ENCODE measurements at places on chromosomes 5 and 9.

GRCh38 chr9:4012441-4012840 lies 287.4 kb downstream of the GLIS3 start:
- no peak for DNase-seq

- no peak for DNase-seq
Measured at GRCh38 chr5:81250004-81250403, 16.9 kb downstream of the CKMT2 start.

DNA sequence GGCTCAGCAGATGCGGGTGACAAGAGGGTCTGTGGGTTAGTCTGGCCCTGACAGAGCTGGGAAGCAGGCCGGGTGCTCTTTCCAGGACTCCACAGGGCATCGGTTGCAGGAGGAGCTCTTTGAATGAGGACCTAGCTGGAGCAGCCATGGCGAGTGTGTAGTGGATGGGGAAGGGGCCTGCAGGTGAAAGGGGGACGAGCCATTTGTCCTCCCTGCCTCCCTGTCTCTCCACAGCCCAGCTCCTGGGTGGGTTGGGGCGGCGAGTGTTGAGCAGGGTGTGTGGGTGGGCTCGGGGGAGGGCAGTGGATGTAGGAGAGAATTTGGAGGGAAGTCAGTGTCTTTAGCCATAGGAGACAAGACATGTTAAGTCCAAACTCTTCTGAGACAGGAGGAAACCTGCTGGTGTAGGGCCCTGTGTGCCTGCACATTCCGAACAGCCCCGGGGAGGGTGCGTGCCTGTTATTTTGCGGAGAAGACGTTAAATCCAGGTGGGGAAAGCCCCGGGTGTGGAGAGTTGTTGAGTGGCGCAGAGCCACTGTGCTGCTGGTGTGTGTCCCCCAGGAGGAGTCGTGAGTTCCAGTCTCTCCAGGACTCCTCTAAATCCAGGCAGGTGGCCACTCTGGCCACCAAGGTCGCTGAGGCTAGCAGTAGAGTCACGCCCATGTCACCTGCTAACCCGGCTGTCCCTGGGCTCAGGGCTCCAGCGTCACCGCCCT lies 73.6 kb downstream of the PSMB7 start:
- no peak for DNase-seq

DNA sequence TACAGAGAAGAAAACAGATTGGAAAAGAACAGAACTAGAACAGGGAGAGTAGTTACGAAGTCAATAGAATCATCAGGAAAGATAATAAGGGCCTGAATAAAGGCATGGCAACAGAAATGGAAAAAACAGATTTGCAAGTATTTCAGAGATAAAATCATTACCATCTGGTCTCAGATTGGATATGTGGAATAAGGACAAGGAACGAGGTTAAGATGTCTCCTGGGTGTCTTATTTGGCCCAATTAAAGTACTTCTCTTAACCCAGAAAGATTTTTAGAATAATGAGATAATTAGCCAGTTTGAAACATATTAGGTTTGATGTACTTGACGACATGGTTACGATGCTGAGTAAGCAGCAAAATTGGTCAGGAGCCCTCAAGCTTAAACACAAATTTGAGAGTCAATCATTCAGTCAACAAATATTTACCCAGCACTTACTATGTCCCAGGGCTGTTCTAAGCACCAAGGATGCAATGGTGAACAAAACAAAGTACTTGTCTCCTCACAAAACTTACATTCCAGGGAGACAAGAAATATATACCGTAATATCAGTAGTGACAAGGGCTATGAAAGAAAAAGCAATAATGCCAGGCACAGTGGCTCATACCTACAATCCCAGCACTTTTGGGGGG lies 18.3 kb downstream of the RICTOR start:
- no peak for DNase-seq

GRCh38 chr5:38866362-38867031 lies 20.7 kb downstream of the OSMR start:
- DNase-seq: no peak

DNA sequence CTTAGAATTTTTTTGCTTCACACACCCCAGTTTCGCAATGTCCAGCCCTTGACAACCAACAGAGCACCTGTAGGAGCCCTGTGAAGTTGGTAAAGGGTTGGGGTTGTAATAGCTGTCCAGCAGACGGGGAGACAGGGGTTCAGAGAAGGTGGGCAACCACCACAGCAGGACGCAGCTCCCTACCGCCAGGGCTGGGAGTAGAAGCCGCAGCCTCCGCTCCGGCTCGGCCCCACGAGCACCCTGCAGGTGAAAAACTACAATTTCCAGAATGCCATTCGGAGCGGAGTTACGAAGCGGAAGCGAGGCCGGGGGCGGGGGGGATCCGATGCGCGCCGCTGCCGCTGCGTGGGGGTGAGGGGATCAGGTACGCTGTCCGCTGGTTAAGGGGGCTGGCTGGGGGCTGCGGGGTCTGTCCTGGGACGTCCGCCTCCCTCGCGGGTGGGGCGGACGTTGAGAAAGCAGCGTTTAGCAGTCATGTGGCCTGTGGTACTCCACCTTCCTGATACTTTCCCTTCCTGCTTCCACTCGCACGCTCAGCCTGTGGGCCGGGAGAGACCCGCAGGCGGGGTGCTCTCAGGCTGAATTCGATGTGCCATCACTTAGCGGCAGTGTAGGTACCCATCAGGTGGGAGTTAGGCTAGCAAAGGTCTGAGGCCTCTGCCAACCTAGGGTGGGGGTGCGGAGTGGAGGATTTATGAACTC lies at the start of gene TRMT10B:
TSS of gene TRMT10B (plus strand) at position 317 of the 702 bp plus-strand sequence. CDS start 8,127 bp downstream, outside the sequence.
- peak; percentile 62 for DNase-seq

- DNase-seq: no peak
Measured at GRCh38 chr5:59596586-59597350, 296.8 kb downstream of the PDE4D start.

DNA sequence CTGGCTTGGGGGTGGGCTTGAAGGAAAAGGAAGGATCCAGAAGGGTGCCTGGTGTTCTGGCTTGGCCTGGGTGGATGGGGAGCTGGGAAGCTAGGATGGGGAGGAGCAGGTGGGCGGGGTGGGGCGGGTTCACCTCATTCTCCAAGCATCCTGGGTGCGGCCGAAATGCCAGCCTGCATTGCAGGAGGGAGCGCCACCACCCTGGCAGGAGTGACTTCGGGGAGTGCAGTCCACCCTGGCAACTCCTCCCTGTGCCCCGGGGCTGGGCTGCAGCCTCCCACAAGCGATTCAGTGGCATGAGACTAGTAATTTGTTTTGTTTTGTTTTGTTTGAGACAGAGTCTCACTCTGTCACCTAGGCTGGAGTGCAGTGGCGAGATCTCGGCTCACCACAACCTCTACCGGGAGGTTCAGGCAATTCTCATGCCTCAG lies 5.5 kb downstream of the TTC16 start:
- no peak for DNase-seq

GRCh38 chr9:132761602-132762001 lies 91.3 kb downstream of the GTF3C4 start:
- no peak for DNase-seq

DNA sequence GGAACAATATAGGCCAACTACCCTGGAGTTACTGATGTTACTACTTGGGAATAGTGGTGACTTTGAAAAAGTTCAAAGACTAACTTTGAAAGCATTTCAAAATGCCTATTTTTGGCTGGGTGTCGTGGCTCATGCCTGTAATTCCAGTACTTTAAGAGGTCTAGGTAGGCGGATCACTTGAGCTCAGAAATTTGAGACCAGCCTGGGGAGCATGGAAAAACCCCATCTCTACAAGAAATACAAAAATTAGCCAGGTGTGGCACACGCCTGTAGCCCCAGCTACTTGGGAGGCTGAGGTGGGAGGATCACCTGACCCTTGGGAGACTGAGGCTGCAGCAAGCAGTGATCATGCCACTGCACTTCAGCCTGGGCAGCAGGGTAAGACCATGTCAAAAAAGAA lies 105.3 kb downstream of the ARRDC3 start:
- no peak for DNase-seq

DNA sequence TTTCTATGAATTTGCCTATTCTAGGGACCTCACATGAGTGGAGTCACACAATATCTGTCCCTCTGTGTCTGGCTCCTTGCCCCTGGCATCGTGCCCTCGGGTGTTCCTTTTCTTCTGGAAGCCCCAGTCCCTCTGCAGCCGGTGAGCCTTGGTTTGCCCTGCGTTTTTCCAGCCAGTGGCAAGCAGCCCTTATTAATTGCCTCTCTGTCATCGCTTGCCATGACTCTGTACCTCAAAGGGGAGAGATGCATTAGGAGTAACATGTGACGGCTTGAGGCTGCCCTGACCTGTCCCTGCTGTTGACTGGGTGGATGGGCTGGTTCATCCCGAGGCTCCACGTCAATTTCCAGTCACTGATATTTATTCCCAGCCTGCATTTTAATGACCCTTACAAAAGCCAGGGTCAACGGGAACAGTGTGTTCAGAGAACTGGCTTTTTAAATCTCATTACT lies 87.3 kb downstream of the CFAP90 start:
- DNase-seq: no peak

DNA sequence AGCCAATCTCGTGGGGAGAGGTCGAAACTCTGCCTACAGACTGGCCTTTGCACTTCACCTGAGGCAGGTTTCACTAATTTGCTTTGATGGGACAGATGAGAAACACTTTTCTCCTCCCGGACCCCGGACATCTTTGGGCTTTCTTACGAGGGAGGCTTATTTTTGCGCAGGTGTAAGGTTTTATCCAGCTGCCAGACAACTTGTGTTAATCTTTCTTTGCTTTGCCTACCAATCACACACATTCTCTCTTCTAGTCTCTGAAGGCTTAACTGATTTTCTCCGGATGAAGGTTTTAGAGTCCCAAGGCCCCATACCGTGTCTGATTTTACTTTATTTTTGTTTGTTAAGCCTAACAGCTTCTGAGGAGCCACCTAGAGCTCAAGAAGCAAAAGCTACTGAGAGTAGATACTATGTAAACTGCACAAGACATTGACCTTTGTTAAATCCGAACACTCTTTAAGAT lies 436 bp upstream of the EMB start:
- DNase-seq: no peak

DNA sequence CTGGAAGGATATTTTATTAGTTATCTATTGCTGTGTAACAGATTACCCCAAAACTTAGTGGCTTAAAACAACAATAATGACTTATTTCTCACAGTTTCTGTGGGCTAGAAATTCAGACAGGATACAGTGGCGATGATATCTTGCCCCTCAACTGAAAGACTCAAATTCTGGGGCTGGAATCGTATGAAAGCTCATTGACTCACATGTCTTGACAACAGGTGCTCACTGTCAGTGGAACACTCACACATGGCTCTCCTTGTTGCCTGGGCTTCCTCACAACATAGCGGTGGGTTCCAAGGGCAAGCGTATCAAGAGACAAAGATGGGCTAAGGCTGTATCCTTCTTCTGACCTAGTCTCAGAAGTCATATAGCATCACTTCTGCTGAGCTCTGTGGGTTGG lies 3.7 kb upstream of the GNPDA1 start:
- DNase-seq: no peak

DNA sequence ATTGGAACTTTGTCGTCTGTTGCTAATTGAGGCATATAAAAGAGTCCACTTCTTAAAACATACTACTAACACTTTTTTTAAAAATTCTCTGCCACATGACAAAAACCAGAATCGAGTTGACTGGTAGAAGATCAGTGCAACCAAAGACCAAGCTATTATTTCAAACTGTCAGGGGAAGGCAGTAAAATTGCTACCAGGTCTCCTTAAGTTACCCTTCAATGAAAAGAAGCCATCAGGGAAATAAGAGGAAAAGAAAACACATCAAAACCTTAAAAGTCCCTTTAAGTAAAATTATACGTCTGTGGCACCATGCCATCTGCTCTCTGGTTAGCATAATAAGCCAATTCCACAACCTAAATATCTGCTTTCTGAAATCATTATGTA lies 9.6 kb downstream of the ZNF608 start:
- no peak for DNase-seq

DNA sequence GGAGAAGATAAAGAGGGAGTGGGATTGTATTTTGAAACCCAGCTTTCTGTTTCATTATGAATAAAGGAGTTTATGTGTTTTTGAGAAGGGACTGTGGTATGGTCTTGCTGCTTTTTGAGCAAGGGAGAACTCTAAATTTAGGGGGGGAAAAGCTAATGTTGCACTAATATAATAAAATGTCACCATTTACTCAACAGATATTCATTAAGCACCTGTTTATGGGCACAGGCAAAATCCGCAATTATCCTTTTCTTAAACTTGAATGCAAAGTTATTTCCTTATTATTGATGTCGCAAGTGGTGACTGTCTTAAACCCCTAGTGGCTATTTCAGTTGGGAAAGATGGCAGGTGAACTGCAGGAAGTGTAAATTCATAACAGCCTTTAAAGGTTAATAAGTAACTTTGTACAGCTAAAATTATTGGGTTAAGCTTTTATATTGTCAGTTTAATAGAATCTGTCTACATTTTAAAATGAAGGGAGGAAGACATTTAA lies 1.5 kb downstream of the CDC42SE2 start:
- DNase-seq: no peak

DNA sequence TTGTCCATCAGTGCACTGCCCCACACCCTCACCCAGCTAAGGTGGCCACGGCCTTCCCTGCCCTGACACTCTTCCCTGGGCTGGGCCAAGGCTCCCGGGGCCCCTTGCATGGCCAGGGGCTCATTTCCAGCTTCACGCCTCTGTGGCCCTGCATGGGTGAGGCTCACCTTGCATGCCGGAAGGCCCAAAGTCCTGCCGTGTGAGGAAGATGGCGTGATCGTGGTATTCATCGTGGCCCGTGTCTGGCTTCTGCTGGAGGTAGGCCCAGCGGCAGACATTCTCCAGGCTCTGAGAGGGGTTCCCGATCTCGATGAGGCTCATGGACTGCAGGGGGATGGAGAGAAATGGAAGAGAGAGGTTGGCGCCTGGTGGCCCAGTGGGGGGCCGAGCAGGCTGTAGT lies 98.4 kb downstream of the ZNF354C start:
- no peak for DNase-seq

- DNase-seq: no peak
Measured at GRCh38 chr5:78075301-78075700, 219.2 kb downstream of the AP3B1 start.

- no peak for DNase-seq
Measured at GRCh38 chr5:150614661-150615060, 25.8 kb upstream of the SYNPO start.

DNA sequence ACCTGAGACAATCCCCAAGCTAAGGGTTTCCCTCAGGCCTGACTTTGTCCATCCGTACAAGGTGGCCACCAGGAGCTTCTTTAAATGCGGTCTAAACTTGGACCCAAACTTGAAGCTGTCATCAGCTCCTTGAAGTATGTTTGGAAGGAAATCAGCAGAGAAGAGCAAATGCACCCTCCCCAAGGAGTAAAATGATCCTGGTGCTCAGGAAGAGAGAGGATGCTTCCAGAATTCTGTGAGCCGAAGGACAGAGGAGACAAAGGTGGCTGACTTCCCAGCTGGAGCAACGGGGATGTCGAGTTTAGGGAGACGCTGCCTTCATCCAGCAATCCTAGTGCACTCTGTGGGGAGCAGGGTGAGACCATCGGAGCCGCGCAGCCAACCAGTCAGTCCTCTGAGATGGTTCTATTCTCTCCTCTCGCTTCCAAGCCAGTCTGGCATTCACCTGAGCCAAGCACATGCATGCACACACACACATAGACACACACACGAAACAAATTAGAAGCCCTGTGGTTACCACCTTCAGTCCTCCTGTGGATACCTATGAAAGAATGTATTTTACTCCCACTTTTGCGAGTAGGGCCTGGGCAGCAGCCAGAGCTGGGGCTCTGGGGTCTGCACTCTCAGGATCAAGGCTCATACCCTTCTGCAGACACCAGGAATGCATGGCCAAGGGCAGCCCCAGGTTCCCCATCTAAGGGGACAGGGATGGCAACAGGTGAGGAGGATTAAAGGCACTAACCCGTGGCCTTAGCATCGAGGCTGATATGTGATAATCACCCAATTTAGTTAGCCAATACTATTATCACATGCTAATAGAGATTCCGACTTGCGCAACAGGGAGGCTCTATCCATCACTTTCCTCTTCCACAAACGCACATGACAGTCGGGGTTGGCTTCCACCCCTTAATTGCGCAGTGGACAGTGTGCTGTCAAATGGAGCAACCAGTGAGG lies 75.8 kb downstream of the GTF3C4 start:
- no peak for DNase-seq

All from activated B cell treated with CpG ODN at 0.5 μM for 24 hours (primary cell).